Liver (tissue), 10 donors: ENCODE measurements at places on chromosomes 1 and 21. TPM values are rescaled to one million over a fixed set of nuclear protein-coding genes. Genes with fewer than 3 reads are reported as not detected.

NR1I3 gene
- total RNA-seq: 10.4 TPM

INSRR gene
- not detected for total RNA-seq

RHD gene
- total RNA-seq: 85.4 TPM

UBE2U gene
- not detected for total RNA-seq

DNA sequence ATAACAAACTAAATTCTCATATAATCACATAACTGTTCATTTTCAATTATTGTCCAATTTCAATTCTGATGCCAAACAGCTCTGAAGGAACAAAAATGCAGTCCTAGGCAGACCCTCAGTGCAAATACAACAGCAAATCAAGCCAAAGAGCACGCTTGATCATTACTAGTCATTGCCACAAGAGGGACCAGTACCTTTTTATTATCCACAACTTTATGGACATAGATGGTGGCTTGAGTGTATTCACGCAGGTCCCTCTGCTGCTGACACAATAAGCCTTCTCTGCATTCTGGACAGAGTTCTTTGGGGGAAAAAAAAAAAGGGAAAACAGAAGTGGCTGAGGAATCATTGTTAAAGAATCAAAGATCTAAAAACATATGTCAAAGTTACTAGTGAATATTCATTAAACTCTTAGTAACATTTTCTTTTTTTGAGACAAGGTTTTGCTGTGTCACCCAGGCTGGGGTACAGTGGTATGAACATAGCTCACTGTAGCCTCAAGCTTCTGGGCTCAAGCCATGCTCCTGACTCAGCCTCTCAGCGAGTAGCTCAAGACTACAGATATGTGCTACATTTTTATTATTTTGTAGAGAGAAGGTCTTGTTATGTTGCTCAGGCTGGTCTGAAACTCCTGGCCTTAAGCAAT lies 34.3 kb upstream of the RAP1GAP start:
- no peak for DNase-seq
